ENCODE measurements at places on chromosomes 4 and X.

DNA sequence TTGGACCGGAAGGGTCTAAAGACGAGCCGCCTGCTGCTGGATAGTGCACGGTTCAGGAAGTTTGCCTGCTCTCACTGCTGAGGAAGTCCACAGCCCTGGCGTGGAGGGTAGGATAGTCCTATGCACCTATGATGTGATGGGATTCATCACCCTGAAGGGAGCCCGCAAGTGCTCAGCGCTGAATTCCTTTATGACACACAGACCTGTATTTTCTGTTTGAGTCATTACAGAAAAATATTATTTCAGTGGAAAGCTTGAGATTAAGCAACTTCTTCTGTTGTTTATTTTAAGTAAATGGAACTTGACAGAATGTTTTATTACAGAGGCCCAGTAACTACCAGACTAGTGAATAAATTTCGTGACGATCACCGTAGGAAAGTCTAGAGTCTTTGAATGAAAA lies 123.2 kb downstream of the TRIML1 start:
- no peak for DNase-seq

DNA sequence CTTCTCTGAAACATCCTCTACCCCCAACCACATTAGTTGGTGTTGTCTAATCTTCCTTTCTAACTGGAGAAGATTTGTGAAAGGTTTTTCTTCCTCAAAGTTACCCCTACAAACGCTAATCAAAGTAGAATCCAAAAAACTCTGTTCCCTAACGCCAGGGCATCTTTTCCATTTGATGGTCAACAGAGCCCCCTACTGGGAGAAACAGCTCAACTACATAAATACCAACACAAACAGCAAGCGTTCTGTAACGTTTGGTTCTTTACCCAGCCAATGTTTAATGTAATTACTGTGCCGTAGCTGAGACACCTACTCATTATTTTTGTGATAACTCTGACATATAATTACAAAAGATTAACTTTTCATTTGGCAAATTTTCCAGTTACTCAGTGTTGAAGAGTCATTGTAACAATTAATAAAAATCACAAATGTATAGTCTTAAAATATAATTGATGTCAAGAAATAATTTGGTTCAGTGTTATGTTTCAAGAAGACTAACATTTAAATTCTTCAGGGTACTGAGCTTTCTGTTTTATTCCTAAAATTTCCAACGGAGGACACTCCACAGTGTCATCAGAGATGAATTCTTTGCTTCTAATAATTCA lies 94.9 kb upstream of the TBC1D9 start:
- DNase-seq = no peak

GRCh38 chr4:171101845-171102244 lies 711.4 kb upstream of the GALNTL6 start:
- no peak for DNase-seq

DNA sequence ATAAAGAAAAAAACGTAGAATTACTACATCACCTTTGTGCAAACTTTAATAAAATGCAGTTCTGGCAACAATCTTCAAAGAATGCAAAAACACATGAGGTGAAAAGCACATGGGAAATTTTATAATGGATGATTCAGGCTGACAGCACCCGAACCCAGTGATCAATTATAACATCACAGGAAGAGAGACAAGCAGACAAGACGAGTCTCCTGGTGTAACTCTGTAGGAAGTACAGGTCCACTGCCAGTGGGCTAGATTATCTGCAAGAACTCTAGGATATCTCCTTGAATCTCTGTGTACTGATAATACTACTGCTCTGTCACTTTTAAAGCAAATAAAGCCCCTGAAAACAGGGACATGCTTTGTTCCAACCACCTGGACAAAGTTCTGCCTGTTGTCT lies 58.9 kb upstream of the NXF3 start:
- DNase-seq = no peak

- no peak for DNase-seq
These were observed 328.3 kb upstream of the RPS6KA3 start for GRCh38 chrX:20594985-20595384.

DNA sequence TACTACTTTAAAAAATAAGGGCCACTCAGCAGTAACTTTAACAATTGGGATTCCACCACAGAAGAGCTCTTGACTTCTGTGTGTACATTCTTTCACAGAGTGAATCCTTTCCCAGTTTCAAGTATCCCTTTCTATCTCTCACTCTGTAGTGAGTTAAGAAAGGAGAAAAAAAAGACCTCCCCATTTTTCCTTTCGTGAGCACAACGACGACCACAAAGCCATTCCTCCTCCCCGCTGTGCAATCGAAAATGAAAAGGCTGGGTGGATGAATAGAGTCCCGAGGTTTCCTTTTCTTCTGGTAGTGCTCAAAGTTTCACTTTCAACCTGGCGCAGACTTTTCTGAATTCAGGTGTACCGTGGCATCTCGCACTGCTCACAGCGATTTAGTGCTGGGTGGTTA lies 58.0 kb downstream of the TAB3 start:
- DNase-seq = no peak

DNA sequence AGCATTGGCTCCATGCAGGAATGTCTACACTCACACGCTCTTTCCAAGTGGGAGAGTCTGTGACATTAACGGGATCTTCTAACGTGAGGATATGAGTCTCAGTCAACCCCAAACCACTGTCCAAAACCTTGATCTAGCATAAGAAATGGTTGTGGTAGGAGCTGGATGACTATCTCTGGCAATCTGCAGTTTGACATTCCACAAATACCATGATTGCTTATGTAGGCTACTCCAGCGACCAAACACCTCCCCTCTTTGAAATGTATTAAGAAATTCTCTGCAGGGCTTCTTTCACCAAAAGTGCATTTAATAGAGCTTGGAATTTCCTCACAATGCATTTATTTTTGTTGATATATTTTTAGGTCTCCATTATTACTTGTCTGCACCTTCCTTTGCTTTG lies 14.1 kb upstream of the STX18 start:
- no peak for DNase-seq
